Type B pancreatic cell (in vitro differentiated cells): ENCODE measurements at places on chromosomes 3 and 15. TPM values are rescaled to one million over a fixed set of nuclear protein-coding genes. Genes with fewer than 3 reads are reported as not detected.

GRCh38 chr3:196268284-196269163 lies 19.0 kb downstream of the PCYT1A start:
- no peak overlapping the region for H3K4me3 ChIP-seq
- H3K4me1 ChIP-seq, result no peaks in the 10 kb centered on the region
- H3K27me3 ChIP-seq, result no peaks in the 10 kb centered on the region
- peaks cover 32% of the 10 kb centered on the region for H3K36me3 ChIP-seq

Gene SLC28A2
- 0.14 and 2.4 TPM in 2 replicates for total RNA-seq

- no peaks in the 10 kb centered on the region for H3K36me3 ChIP-seq
- no peaks in the 10 kb centered on the region for H3K27me3 ChIP-seq
- no peak for DNase-seq
- H3K27ac ChIP-seq, result no peak overlapping the region
- no peaks in the 10 kb centered on the region for H3K4me1 ChIP-seq
- H3K4me3 ChIP-seq, result no peak overlapping the region
Observed at GRCh38 chr3:107410606-107411005, 33.4 kb downstream of the CCDC54 start.

Gene QRICH1
- total RNA-seq, result 115 and 123 TPM in 2 replicates

DNA sequence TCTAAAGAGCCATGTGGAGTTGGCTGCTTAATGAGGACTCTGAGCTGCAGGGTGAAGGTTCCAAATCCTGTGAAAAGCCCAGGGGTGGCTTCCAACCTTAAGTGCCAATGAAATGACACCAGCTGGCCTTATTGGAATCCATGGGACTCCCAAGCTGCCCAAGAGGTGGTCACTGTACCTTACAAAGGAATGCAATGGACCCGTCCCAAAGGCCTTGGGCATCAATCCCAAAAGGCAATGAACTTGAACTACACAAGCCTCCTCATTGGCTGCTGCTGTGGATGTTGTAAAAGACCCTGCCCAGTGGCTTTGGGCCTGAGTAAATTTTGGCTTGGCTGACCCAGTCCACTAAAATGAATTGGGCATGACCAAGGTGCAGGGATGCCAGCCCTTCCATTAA lies 129.3 kb downstream of the WNT5A start:
- H3K4me3 ChIP-seq, result no peak overlapping the region
- no peaks in the 10 kb centered on the region for H3K4me1 ChIP-seq
- no peak overlapping the region for H3K27ac ChIP-seq
- no peak for DNase-seq

- H3K36me3 ChIP-seq, result peaks cover 4% of the 10 kb centered on the region
- H3K4me3 ChIP-seq, result no peak overlapping the region
- no peak for DNase-seq
- H3K4me1 ChIP-seq, result peaks cover 40% of the 10 kb centered on the region
- no peaks in the 10 kb centered on the region for H3K27me3 ChIP-seq
Observed at GRCh38 chr3:4582624-4583023, 89.5 kb downstream of the ITPR1 start.

DNA sequence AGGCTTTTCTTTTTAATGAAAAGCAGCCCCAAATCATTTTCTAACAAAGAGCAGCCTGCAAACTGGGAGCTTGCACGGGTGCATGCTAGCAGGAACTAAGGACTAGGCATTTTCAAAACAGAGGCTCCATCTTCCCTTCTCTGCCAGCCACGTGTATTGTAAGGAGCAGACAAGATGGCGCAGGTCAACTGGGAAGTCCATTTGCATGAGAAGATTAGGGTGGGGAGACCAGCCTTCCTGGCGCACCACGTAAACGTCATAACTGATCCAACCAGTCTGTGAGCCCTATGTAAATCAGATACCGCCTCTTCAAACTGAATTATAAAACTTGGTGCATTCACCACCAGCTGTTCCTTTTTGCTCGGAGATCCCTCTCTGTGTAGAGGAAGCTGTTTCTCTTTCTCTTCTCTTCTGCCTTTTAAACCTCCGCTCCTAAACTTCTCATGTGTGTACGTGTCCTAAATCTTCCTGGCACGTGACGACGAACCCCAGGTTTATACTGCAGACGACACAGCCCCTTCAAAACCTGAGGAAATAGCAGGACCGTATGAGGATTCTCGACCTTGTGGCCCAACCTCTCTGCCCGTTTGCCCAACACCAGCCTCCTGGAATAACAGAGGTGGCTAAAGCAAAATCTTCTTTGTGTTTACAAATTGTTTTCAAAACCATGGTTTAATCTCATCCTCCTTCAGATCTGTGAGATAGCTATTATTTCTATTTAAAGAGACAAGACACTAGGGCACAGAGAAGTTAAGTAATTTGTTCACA lies 26.4 kb upstream of the SLC30A4 start:
- no peak overlapping the region for H3K27ac ChIP-seq
- no peaks in the 10 kb centered on the region for H3K36me3 ChIP-seq
- no peak for DNase-seq
- H3K27me3 ChIP-seq, result no peaks in the 10 kb centered on the region

DNA sequence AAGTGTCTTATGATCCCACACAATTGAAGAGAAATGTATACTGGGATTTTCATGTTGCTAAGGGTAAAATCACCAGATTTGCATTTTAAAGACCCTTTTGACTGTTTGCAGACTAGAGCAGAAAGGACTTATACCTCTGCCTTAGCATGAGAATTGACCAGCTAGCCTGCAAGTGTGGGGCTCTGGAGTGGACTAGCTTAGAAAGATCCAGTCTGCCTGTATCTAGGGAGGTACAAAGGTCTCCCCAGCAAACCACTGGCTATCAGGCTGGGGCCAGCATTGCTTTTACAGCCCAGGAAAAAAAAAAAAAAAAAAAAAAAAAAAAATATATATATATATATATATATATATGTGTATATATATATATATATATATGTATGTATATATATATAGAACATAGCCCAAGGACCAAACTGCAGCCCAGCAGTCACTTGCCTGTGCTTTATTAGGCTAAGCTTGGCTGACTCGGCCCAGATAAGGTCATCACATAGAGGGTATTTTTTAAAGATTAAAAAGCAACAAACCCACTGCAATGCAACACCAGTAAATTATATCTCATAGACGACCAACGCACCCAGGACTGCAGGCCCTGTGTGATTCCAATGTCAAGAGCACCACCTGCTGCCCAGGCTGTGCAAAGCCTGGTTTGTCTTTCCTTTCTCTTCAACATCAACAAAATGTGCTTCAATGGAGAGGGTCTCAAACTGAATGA lies 63.7 kb downstream of the DCLK3 start:
- H3K36me3 ChIP-seq, result no peaks in the 10 kb centered on the region
- H3K4me1 ChIP-seq, result no peaks in the 10 kb centered on the region
- H3K27ac ChIP-seq, result no peak overlapping the region
- H3K4me3 ChIP-seq, result no peak overlapping the region
- DNase-seq, result no peak

Gene SNX22
- 1.3 and 2.7 TPM in 2 replicates for total RNA-seq

- H3K4me3 ChIP-seq, result no peak overlapping the region
- no peaks in the 10 kb centered on the region for H3K27me3 ChIP-seq
- H3K4me1 ChIP-seq, result peaks cover 10% of the 10 kb centered on the region
- no peak overlapping the region for H3K27ac ChIP-seq
Observed at GRCh38 chr3:101932326-101933068, 83.2 kb downstream of the NFKBIZ start.

DNA sequence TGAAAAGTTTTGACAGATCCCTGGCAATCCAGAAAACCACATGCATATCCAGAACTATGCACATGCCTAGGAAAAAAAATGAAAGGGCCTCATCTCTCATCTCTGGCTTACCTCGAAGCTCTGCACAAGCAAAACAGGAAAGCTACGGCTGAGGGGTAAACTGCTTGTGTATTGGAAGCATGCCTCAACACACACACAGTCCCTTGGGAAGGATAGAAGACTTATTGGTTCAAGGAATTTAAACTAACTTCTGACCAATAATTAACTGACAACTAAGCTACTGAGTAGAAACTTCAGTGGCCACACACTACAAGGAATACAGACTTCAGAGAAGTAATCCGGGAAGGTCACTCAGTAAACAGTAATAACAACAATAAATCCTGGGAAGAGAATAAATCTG lies 59.9 kb upstream of the POMGNT2 start:
- H3K4me1 ChIP-seq, result peaks cover 9% of the 10 kb centered on the region
- H3K4me3 ChIP-seq, result no peak overlapping the region
- DNase-seq, result no peak
- H3K27me3 ChIP-seq, result no peaks in the 10 kb centered on the region

DNA sequence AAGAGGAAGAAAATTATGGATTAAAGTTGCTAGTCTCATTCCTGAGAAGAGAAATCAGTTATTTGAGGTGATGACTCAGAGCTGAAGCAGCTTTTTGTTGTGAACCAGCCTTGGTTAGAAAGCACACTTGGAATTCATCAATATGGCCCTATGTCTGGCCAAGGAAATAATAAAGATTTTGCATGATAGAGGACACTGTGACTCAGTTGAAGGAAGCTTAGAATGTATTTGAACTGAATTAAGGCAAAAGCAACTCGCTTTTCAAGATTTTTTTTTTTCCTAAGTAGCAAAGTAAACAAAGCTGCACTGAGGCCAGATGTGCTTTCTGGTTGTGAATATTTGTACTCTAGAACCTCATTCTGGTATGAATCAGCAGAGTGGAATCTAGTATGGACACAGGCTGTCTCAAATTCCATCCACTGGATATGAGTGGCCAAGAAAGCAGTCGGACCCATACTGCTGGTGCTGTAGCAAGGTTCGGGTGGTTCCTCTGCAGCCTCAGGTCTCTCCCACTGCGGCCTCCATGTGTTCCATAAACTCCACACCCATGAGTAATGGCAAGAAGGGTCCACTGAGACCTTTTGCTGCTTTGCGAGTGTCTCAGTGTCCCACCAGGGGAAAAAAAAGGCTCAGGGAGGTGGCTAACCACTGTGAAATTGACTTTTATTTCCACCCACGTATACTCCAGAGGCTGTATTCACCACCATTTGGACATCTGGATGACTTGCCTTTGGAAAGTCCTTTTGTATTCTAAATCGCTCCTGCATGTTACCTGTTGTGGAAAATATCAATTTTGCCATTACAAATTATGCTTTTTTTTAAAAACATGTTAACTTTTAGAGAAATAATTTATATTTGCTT lies 53.1 kb downstream of the TGFBR2 start:
- H3K4me1 ChIP-seq, result peaks cover 33% of the 10 kb centered on the region
- peaks cover 3% of the 10 kb centered on the region for H3K27me3 ChIP-seq
- peak overlapping the region; percentile 38 for H3K27ac ChIP-seq
- peaks cover 52% of the 10 kb centered on the region for H3K36me3 ChIP-seq
- no peak for DNase-seq

- DNase-seq, result no peak
- no peak overlapping the region for H3K4me3 ChIP-seq
- no peak overlapping the region for H3K27ac ChIP-seq
Observed at GRCh38 chr3:141348837-141349236, 19.5 kb upstream of the ZBTB38 start.

DNA sequence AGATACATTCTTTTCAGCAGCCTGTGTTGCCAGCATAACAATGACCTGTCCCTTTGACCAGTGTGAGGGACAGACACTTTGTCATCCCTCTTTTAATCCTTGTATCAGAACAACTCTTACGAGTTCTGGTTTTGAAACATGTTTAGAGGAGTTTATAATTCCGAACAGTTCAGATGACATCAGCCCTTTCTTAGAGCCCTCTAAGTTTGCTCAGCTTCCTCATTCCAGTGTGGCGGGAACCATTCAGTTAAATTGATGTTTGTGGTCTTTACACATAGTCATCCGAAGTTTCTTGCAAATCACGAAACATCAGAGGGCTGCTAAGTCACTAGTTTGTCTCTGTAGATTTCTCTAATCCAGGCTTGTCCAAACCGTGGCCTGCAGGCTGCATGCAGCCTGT lies 102.5 kb downstream of the AKAP13 start:
- H3K4me3 ChIP-seq, result peak overlapping the region; percentile 48
- peak overlapping the region; percentile 91 for H3K27ac ChIP-seq

Gene SEMA6D
- 11.3 and 22.2 TPM in 2 replicates for total RNA-seq

- H3K27ac ChIP-seq, result peak overlapping the region; percentile 81
- H3K36me3 ChIP-seq, result no peaks in the 10 kb centered on the region
- DNase-seq, result no peak
- no peak overlapping the region for H3K4me3 ChIP-seq
Observed at GRCh38 chr3:182989566-182989965, 9.2 kb upstream of the DCUN1D1 start.

GRCh38 chr15:80615783-80616391 lies 79.2 kb upstream of the ABHD17C start:
- no peak for DNase-seq
- H3K27me3 ChIP-seq, result no peaks in the 10 kb centered on the region
- peak overlapping the region; percentile 88 for H3K27ac ChIP-seq
- H3K4me1 ChIP-seq, result peaks cover 38% of the 10 kb centered on the region

Gene MNS1
- 2.9 and 9.0 TPM in 2 replicates for total RNA-seq

DNA sequence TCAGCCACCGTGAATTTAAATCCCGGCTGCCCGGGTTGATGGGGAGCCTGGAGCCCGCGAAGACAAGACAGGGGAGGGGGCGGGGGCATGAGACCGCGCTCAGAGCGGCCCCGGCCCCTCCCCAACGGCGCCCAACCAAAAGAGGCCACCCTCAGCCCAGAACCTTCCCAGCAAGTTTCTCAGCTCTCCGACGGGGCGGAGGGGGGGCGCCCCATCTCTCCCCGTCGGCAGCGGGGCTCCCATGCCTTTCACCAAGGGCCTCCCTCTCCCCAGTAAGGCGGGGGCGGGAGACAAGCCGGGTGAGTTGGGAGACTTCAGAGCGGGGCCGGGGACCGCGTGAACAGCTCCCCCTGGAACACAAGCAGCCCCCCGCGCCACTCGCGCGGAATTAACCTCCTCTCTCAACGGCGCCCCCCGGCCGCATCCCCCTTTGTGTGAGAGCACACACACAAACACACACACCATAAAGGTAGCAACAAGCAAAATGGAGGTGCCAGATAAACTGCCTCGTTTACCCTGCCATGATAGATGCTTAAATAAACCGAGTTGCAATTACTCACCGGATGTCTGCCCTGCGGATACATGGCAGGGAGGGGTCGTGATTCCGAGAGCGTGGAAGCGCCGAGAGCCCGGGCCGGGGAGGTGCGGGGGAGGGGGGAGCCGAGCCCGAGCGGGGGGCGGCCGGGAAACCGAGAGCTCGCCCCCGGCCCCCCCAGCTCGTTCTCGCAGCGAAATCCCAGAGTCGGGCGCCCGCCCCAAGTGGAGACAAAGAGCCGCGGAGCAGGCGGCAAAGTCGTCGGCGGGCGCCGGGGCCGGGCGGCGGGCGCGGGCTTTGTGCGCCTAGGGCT lies 1.3 kb downstream of the TLE3 start:
- H3K27ac ChIP-seq, result peak overlapping the region; percentile 95
- no peaks in the 10 kb centered on the region for H3K27me3 ChIP-seq
- peaks cover 18% of the 10 kb centered on the region for H3K36me3 ChIP-seq

GRCh38 chr3:124714223-124714853 lies 15.9 kb upstream of the UMPS start:
- H3K36me3 ChIP-seq, result peaks cover 7% of the 10 kb centered on the region
- H3K27ac ChIP-seq, result peak overlapping the region; percentile 89
- no peaks in the 10 kb centered on the region for H3K4me1 ChIP-seq
- no peaks in the 10 kb centered on the region for H3K27me3 ChIP-seq
- DNase-seq, result no peak

GRCh38 chr15:78244101-78244500 lies 9.7 kb upstream of the ACSBG1 start:
- peaks cover 6% of the 10 kb centered on the region for H3K27me3 ChIP-seq
- DNase-seq, result no peak
- no peaks in the 10 kb centered on the region for H3K36me3 ChIP-seq
- peaks cover 12% of the 10 kb centered on the region for H3K4me1 ChIP-seq
- H3K27ac ChIP-seq, result no peak overlapping the region
